Neural progenitor cell (in vitro differentiated cells): ENCODE measurements at places on chromosomes 2 and 18. TPM values are rescaled to one million over a fixed set of nuclear protein-coding genes. Genes with fewer than 3 reads are reported as not detected.
A peak's percentile ranks its signal among the peaks of the same experiment; 100 is the strongest.

DNA sequence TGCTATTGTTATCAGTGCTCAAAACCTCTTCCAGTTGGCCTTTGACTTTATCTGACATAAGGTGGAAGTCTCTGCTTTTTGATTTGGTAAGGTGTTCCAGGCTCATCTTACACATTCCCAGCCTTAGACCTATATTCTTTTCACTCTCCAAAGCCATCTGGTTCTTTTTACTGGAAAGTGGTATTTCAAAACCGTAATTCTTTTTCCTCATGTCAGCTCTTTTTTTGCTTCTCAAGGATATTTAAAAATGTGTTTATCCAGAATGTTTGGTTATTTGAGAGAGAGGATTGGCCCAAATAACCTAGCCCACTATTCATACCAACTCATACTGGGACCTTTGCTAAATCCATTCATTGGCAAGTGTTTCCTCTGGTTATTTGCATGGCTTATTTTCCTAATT, 411.2 kb upstream of the PIK3C3 start:
- DNase-seq = no peak

LRPPRC gene
- total RNA-seq = 121 and 214 TPM in 2 replicates

- DNase-seq = no peak
Measured at GRCh38 chr2:63740943-63741342, 100.8 kb upstream of the UGP2 start.

DNA sequence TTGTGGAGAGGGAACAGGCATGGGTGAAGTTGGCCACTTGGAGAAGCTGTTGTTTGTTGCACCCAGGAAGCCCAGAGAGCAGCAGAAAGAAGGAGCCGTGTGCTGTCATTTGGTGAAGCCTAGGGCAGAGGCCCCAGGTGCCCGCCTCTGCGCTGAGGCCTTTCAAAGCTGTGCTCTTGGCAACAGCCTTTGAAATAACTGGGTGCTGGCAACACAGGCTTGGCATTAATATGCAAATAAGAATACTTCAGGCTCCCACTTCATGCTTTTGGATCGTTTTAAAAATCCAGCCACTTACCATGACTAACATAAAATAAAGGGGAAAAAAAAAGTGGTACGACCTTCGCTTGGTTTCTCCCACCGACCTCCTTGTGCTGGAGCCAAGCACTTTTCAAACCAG, 41.1 kb downstream of the DHRS9 start:
- no peak for DNase-seq

DNA sequence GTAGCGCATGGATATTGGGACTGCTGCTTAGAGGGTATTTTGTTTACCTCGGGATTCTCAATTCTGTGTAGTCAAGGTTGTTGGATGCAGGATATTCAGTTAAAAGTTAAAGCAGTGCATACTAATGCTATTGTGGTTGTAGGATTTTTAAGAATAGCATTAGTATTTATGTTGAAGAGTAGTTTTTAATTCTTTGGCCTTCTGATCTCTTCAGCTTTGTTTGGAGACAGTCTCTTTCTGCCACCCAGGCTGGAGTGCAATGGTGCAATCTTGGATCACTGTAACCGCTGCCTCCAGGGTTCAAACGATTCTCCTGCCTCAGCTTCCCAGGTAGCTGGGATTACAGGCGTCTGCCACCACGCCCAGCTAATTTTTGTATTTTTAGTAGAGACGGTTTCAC, 1.5 kb downstream of the RHBDD1 start:
- no peak for DNase-seq

GRCh38 chr2:72211777-72212485, 64.3 kb upstream of the CYP26B1 start:
- DNase-seq = no peak

GRCh38 chr2:240932001-240932723, 26.0 kb downstream of the CROCC2 start:
- DNase-seq = no peak

GRCh38 chr2:170361090-170361936, 183.4 kb downstream of the MYO3B start:
- peak; percentile 71 for DNase-seq

- DNase-seq = peak; percentile 3
Measured at GRCh38 chr2:57711991-57712390, 334.6 kb upstream of the VRK2 start.

DNA sequence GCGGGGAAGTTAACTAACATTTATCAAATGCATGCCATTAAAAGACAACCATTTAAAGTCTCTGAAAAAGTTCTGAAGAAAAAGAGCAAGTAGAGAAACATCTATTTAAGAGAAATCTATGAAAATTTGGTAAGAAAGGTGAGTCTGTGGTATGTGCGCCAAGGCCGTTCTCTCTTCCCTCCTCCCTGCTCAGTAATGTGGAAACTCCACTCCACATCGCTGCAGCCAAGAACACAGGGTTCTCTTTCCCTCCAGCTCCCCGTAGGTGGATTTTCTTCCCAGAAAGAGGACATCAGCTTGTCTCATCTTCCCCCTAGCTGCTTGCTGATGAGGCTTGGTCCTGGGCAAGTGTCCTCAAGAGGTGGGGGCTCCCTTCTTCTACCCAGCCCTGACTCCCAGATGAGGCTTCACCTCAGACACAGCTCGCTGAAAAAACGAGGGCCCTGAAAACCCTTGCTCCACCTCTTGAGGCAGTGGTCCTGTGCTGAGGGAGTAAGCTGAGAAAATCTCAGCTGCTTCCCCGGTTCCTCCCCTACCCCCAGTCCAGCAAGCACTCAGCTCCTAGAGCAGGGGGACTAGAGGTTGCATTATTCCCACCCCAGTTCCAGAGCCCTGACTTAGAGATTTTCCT, 45.8 kb upstream of the PTPRM start:
- DNase-seq = no peak

LAMA1 gene
- total RNA-seq = 80.3 and 95.4 TPM in 2 replicates

SMYD1 gene
- not detected in 2 replicates for total RNA-seq

CNDP1 gene
- total RNA-seq = not detected in 2 replicates

LAMA3 gene
- 0.28 and 0.47 TPM in 2 replicates for total RNA-seq

GRCh38 chr2:193774166-193774565, 1579.4 kb upstream of the TMEFF2 start:
- no peak for DNase-seq

DNA sequence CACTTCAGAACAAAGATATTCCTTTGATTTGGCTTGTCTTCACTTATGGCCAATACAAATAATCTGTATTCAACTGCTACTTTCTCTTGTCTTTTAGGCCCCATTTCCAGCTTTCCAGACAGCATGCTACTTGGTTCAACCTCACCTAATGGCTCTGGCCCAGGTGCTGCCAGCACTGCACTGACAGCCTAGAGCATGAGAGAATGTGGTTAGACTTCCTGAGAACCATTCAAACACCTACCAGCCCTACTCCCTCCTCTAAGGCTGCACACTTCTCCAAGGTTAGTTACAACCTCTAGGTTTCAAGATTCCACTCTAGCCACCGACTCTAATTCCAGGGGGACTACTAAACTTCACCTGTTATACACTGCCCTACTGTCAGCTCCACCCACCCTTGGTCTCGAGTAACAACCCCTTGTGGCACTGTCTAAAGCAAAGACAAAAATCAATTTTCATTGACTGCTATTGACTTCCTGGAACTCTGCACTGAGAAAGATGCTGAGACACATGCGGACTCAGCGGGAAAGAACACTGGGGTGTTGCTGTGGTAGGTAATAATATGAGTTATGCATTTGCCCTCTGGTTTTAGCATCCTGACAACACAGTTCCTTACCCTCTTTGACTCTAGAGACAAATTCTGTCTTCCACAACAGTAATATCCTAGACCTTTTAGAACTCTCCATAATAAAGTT, 38.2 kb downstream of the PLEKHM3 start:
- no peak for DNase-seq

DAW1 gene
- not detected in 2 replicates for total RNA-seq
